Stimulated activated CD4-positive, alpha-beta T cell treated with anti-CD3 and anti-CD28 coated beads, Interleukin-1b, Interleukin-23, amount 100 ng/mL, for 24 hours (primary cell): ENCODE measurements at places on chromosomes 4 and X.

DNA sequence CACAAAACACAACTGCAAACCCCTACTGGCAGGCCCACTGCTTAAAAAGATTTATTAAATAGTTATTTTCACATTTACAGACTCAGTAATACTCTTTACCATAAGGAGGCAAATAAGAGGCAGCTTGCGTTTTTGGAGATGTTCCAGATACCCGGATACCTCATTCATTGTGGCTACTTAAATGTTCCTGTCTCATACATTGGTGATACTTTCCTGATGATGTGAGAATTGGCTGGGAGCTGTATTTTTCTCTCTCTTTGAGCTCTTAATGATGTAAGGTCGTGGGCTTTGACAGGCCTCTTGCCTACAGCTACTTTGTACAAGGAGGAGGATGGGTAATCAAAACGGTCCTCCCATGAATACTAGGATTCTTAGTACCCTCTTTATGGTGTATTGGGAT lies 101.5 kb downstream of the AKAP4 start:
- no peak for DNase-seq

GRCh38 chrX:31036895-31037294 lies 34.9 kb downstream of the FTHL17 start:
- no peak for DNase-seq

DNA sequence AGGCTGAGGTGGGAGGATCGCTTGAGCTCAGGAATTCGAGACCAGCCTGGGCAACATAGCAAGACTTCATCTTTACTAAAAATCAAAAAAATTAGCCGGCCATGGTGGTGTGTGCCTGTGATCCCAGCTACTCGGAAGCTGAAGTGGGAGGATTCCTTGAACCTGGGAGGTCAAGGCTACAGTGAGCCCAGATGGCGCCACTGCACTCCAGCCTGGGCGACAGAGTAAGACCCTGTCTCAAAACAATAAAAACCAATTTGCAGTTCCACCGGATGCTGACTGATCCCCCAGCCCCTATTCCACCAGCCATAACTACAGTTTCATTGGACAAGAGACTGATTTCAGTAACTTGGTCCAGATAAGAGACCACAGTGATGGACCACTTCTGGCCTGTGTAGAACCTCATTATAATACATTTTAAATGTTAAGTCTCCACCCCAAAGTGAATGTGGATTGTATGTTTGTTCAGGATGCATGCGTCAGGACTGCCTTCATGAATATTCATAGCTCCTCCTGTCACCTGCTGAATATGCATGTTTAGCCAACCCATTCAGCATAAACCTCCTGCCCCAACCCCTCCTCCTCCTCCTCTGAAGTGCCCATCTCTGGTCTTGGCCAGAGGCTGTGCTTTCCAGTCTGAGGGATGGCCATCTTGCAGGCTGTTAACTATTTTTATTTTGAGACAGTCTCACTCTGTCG lies 2.3 kb upstream of the SLBP start:
- no peak for DNase-seq

- no peak for DNase-seq
Observed at GRCh38 chr4:122091836-122092405, 60.2 kb upstream of the BLTP1 start.

- DNase-seq: no peak
Observed at GRCh38 chr4:153228512-153229140, 24.4 kb downstream of the TRIM2 start.

GRCh38 chr4:129371065-129371464 lies 275.1 kb downstream of the C4orf33 start:
- DNase-seq: no peak

- no peak for DNase-seq
Observed at GRCh38 chrX:30714138-30714537, 60.9 kb downstream of the GK start.

- DNase-seq: no peak
Observed at GRCh38 chr4:117063961-117064696, 21.2 kb downstream of the TRAM1L1 start.

GRCh38 chrX:332496-332860 lies 13.9 kb upstream of the GTPBP6 start:
- DNase-seq: no peak

DNA sequence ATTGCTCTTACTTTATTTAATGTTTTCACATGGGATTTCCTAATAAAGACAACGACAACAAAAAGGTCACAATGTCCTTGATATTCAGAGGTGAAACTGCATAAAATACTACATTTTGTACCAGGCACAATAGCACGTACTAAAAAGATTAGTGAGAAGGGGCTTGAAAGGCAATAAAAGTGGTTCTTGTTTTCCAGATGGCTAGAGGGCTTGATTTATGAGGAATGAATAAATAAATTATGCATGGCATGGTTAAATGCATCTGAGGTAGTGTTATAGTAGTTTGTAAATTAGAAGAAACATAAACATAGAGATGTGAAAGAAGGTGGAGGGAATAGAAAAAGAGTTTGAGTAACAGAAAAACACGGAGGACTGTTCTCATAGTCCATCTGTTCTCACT lies 123.4 kb downstream of the CLCN5 start:
- DNase-seq: no peak

DNA sequence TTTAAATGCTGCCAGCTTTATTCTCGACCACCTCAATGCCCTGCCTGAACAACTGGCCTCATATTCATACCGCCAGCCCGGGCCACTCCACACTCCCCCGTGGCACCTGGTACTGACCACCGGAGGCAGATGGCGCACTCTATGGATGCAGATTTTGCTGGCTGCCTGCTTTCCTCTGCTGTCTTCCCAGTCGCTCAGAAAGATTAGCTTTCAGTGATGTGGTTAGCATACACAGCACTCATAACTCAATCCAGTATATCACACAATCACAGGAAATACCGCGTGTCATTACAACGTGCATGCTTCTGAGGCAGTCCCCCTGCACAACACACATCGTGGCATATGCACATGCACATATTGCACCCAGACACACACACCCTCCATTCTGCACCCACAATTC lies 147.2 kb upstream of the BCOR start:
- DNase-seq: no peak

GRCh38 chrX:150769408-150769807 lies 76.2 kb downstream of the MTMR1 start:
- DNase-seq: no peak

DNA sequence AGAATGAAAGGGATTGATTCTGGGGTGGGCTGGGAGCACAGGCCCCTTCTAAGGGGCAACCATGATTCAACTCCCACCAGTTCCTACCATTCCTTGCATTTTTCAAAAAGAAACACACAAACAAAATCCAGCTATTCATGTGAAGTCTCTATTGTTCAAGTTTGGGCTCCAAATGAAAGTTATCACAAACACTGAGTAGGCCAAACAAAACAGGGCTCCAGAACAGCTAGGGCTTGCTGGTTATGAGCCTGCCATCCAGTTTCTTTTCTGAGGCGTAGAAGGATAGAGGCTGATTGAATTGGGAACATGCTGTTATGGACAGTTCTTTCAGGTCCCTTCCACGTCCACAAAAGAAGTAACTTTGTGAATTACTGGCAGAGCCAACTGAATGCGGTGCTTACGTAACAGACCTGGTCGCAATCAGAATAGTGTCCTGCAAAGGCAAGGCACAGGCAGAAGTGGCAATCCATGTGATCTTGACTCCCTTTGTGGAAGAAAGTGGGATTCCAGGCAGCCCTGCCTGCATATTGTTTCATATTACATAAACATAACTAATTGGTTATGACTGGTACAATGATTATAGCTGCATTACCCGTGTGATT lies 244.5 kb downstream of the SCFD2 start:
- DNase-seq: no peak

DNA sequence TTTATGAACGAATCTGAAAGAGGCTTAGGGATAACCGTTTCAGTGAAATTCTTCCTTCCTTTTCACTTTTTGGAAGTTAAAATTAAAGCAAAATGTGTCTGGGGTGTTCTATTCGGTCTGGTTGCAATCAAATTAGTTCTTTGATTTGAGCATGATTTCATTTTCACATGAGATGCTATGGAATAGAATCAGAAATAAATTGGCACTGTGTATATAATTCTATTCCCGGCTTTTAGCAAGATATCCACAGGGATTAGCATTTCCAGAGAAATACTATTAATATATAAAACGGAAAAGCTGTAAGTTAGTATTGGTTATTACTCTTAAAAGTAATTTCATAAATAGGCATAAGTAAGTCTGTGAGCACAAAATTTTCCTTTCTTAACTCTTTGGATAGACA lies 1676.8 kb upstream of the PCDH7 start:
- no peak for DNase-seq

GRCh38 chrX:41666251-41666650 lies 22.5 kb upstream of the GPR34 start:
- DNase-seq: no peak

DNA sequence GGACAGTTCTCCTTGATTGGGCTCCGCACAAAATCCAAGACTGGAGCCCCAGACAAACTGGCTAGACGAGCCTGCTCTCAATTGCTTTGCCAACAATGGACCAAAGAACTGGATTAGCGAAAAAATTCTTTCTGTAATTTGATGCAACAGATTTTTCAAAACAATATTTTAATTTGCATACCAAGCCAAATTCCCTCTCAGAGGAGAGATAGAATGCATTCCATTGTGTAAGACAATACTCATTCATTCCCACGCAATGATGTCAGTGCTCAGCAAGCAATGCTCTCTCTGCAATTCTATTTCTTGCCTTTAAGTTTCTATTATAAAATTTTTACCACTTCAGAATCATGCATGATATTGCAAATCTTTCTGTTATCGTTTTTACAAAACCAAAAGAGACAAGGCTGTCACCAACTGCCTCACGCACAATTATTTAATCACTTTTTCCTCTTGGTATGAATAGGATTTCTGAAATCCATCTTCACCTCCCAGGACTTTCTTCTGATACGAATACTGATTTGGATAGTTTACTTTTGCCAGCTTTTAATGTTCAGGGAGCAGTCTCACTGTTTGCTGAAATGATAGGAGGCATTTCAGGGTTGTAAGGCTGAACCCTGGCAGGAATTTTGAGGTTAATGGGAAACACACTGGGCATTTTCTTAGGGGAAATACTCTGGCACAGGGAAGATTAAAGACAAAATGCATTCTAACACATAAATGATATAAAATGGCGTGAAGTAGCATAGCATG lies 46.1 kb upstream of the HCCS start:
- DNase-seq: no peak

- no peak for DNase-seq
Observed at GRCh38 chr4:189861101-189861500, 79.6 kb upstream of the FRG1 start.

GRCh38 chr4:111631215-111631999 lies 513.8 kb upstream of the FAM241A start:
- no peak for DNase-seq

GRCh38 chr4:171594293-171594692 lies 218.9 kb upstream of the GALNTL6 start:
- no peak for DNase-seq

- no peak for DNase-seq
Observed at GRCh38 chrX:44314259-44314734, 29.2 kb downstream of the EFHC2 start.

GRCh38 chr4:89298155-89298554 lies 9.4 kb downstream of the GPRIN3 start:
- no peak for DNase-seq

DNA sequence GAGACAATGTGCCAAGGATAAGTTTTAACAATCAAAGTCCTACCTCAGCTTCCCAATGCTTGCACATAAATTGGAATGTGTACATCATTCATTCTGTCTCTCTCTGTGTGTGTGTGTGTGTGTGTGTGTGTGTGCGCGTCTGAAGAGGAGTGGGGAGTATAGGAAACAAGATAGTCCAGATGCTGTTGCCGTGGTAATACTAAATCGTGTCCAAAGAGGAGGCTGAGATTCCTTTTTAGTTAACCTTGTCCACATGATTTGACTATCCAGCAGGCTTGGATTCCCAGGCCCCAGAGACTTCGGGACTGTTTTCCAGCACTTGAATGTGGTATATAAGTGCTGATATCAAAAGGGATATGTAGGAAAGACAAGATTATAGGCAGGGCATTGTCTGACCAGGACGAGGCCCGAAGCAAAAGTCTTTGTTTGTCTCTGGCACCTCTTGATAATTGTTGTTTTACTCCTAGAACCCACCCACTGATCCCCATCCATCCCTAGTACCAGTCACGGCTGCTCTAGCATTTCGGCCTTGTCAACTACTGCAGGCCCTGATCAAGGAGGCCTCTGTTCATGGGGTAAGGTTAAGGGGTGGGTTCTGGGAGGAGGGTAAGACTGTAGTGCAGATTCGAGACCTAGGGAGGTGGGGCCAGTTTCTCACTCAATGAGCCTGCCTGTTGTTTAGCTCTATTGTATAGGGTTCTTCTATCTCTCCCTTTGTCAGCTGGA lies 3.9 kb downstream of the PLP1 start:
- DNase-seq: no peak

DNA sequence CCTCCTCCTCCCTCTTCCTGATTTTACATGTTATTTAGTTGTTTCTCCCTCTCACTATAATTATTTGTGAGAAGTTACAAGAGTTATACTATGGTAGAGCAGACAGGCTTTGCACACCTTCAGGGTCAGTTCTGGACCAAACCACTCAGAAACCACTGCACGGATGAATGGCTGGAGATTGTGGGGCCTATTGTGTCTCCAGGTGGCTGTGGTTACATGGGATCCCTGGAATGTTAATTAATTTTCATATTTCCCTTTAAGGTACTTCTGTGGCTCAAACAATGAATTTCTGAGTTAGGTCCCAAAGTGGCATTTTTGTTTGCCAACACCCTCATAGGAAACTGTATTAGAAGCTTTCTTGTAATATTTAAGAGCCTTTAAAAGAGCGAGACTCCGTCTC lies 151.9 kb downstream of the BMPR1B start:
- DNase-seq: no peak

GRCh38 chr4:139763205-139763604 lies 97.6 kb downstream of the MGST2 start:
- DNase-seq: no peak

DNA sequence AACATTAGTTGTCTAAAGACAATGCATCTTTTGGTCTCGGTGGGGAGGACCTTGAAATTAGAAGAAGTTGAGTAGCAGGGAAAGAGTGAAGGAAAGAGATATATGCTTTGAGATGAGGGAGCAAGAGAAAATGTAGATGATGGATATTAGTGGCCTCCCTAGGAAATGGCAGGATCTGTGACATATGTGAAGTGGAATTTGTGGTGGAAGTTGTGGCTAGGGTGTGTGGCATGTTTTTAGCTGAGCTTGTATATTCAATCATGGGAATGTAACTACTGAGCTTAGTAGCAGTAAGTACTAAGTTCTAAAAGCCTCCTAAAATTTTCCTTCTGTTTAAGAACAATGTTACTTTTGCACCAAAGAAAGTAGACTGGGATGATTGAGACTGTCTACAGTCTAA lies 382.8 kb upstream of the CTSO start:
- no peak for DNase-seq

- DNase-seq: no peak
Observed at GRCh38 chrX:104921584-104922205, 298.8 kb downstream of the TEX13A start.

- no peak for DNase-seq
Observed at GRCh38 chr4:6779667-6780565, 2.6 kb upstream of the KIAA0232 start.
